ENCODE measurements at places on chromosomes 2 and 18.

DNA sequence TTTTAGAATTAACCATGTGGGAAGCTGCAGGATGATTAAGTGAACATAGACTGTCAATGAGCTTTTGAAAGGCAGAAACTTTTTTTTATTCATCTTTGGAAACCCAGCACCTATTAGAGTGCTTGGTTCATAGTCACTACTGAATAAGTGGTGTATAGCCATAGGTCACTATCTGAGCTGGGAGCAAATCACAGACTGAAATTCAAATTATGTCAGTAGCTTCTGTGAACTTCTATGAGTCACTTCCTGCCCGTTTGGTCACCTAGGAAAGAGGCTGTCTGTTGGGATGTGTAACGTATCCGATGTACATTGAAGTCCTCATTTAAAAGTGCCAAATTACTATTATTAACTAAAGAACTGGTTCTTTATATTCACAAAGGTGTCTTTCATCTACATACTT lies 20.5 kb upstream of the SLC40A1 start:
- DNase-seq: no peak

- DNase-seq: no peak
Observed at GRCh38 chr18:21548647-21549046, 51.9 kb downstream of the ESCO1 start.

DNA sequence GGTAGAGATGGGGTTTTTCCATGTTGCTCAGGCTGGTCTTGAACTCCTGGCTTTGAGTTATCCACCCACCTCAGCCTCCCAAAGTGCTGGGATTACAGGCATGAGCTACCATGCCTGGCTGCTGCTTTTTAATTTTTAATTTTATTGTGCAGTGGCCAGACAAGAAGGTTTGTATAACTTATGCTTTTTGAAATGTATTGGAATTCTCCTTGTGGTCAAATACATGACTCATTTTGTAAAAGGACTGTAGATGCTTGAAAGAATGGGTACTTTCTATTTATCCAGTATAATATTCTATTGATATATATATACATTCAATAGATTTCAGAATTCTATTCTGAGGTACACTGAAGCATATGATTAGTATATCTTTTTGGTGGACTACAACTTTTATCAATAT lies 82.6 kb upstream of the ST3GAL5 start:
- no peak for DNase-seq

- DNase-seq: no peak
Observed at GRCh38 chr2:108923019-108923700, 65.9 kb downstream of the EDAR start.

- DNase-seq: no peak
Observed at GRCh38 chr2:149487189-149487588, 100.4 kb downstream of the MMADHC start.

DNA sequence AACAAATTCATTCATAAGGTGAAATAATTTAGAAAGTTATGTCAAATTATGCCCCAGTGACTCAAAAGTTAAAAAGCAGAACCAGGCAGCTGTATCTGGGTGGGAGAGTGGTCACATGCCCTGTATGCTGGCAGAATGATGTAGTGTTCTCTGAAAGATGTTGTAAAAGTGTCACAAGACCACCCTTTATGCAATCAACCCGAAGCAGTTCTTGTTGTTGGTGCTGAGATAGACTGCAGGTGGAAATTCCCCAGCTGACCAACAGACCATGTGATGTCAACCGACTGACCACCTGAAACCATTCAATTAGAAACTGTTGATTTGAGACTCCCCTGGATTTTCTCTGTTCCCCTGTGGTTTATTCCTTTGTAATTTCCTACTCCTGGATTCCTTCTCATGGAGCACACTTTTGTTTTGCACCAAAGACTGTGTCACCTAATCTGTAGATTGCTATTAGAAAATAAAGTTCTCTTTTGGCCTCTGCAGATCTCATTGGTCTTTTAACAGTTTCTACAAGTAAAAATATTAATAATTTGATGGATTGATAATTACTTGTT lies 1341.3 kb upstream of the LRRTM1 start:
- no peak for DNase-seq

- DNase-seq: no peak
Observed at GRCh38 chr2:105068875-105069274, 31.0 kb downstream of the MRPS9 start.

- no peak for DNase-seq
Observed at GRCh38 chr18:32961538-32961937, 188.7 kb upstream of the KLHL14 start.

- no peak for DNase-seq
Observed at GRCh38 chr18:55248495-55248894, 289.2 kb upstream of the CCDC68 start.

- DNase-seq: no peak
Observed at GRCh38 chr2:212912445-212913103, 238.8 kb downstream of the IKZF2 start.

GRCh38 chr18:9380621-9381395 lies 46.2 kb downstream of the TWSG1 start:
- DNase-seq: no peak

GRCh38 chr2:172113617-172114016 lies 10.9 kb upstream of the DLX2 start:
- no peak for DNase-seq

DNA sequence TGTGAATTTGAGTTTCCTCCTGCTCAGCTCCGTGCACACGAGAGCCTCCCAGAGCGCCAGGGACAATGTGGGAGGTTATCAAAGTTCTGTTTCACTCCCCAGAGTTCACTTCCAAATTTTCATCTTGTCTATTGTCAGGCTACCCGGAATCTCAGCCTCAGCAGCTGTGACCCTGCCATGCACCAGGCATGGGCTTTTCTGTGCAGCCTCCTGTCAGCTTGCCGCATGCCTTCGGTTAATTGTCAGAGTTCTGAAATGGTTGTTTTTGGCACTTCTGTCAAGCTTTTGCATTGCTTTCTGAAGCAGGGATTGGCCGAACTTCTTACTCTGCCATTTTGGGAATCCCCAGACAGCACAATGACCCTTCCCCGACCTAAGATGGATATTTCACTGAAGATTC lies 60.4 kb downstream of the SH3YL1 start:
- DNase-seq: no peak

GRCh38 chr18:77061946-77062517 lies 70.6 kb downstream of the MBP start:
- DNase-seq: no peak

- no peak for DNase-seq
Observed at GRCh38 chr18:24395049-24395795, 2.4 kb downstream of the OSBPL1A start.

GRCh38 chr2:85537600-85538506 lies 1.1 kb upstream of the MAT2A start:
- peak; percentile 16 for DNase-seq

- DNase-seq: no peak
Observed at GRCh38 chr2:232632904-232633412, 446 bp upstream of the EFHD1 start.

DNA sequence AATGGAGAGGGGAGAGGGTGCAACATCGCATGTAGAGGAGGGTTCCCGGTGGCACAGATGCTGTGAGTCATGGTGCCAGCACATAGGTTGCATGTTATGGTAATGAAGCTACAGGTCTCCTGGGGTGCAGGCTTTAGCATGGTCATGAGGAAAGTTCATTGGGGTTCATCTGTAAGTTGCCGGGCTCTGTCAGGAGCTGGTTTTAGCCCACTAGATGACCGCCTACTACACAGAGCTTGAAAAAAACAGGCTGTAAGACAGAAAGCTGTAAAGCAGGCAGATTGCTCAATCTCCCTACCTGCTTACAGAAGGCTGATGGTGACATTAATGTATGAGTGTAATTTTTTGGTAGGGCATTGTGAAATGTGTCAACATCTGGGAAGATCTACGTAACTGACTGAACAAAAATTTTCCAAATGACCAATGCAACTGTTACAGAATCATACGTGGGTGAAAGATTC lies 23.9 kb downstream of the DYSF start:
- no peak for DNase-seq

DNA sequence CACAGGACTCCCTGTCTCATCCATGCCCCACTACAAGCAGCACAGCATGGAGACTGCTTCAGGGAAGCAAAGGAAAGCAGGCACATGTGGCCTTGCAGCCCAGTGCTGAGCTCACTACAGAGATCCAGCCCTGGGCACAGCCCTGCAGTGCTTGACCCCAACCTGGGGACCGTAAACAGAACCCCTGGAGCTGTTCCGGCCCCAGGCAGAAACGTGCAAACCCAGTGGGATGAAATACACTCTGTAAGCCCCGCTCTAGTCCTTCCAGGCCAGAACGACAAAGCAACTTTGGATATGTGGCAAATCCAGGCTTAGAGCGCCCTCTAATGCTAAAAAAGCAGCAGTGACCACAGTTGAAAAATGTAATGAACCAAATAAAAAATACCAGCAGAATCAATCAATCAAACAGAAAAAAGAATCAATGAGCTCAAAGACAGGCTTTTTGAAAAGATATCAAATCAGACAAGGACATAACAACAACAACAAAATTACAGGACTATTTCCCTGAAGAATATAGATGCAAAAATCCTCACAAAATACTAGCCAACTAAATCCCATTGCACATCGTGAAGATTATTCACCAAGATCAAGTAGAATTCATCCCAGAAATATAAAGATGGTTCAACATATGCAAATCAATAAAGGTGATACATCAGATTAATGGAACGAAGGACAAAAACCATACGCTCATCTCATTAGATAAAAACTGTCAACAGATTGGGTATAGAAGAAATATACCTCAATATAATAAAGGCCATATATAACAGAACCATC lies 45.6 kb downstream of the ZNF519 start:
- DNase-seq: no peak

- DNase-seq: peak; percentile 37
Observed at GRCh38 chr2:230942920-230943896, 18.2 kb upstream of the GPR55 start.

GRCh38 chr2:149031396-149031795 lies 7.1 kb upstream of the LYPD6B start:
- DNase-seq: no peak

DNA sequence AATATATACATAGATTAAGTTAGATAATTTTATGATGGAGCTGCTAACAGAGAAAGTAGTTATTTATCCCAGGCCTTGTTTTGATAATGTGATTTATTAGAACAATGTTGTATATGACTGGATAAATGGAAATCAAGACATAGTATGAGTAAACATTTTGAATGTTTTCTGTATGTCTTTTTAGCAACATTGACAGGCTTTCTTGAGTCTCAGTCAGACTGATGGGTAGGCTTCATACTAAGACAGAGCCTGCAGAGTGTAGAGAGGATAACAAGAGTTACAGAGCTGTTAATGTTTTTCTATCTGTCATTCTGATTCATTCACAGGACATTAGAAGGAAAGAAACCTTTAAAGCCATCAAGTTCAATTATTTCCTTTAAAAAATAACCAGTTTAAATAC lies 478.5 kb downstream of the LRP1B start:
- no peak for DNase-seq

- no peak for DNase-seq
Observed at GRCh38 chr2:237261327-237261726, 152.6 kb downstream of the COL6A3 start.

DNA sequence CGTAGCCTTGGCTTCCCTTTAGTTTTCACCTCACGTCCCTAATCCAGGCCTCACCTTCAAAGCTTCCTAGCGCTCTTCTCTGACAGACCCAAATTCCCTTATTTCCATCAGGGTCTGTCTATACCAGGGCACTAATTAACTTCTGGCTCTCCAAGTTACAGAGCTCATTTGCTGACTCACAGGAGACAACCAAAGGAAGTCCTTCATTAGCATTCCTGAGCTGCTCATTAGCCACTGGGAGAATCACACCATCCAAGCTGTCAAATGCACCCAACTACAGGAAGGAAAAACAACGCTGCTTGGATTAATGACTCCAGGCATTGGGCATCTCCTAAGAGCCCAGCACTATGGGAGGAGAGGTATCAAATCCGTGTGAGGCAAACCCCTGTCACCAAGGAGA lies 109.8 kb upstream of the ALK start:
- DNase-seq: no peak

- no peak for DNase-seq
Observed at GRCh38 chr2:152470861-152471854, 136.2 kb downstream of the FMNL2 start.

- no peak for DNase-seq
Observed at GRCh38 chr2:218317303-218317630, 25.0 kb upstream of the TMBIM1 start.

- DNase-seq: no peak
Observed at GRCh38 chr2:108029496-108029895, 43.2 kb downstream of the SLC5A7 start.

- DNase-seq: no peak
Observed at GRCh38 chr2:106857882-106858478, 28.0 kb downstream of the ST6GAL2 start.

GRCh38 chr2:70850925-70851324 lies 15.3 kb upstream of the CD207 start:
- DNase-seq: no peak

- no peak for DNase-seq
Observed at GRCh38 chr2:220789961-220790360, 782.1 kb downstream of the EPHA4 start.

DNA sequence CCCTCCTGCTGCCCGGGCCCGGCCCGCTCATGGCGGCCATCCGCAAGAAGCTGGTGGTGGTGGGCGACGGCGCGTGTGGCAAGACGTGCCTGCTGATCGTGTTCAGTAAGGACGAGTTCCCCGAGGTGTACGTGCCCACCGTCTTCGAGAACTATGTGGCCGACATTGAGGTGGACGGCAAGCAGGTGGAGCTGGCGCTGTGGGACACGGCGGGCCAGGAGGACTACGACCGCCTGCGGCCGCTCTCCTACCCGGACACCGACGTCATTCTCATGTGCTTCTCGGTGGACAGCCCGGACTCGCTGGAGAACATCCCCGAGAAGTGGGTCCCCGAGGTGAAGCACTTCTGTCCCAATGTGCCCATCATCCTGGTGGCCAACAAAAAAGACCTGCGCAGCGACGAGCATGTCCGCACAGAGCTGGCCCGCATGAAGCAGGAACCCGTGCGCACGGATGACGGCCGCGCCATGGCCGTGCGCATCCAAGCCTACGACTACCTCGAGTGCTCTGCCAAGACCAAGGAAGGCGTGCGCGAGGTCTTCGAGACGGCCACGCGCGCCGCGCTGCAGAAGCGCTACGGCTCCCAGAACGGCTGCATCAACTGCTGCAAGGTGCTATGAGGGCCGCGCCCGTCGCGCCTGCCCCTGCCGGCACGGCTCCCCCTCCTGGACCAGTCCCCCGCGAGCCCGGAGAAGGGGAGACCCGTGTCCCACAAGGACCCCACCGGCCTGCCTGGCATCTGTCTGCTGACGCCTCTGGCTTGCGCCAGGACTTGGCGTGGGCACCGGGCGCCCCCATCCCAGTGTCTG lies 767 bp downstream of the RHOB start:
- no peak for DNase-seq
